Caco-2 (cell line): ENCODE measurements at places on chromosomes 12 and 14.

DNA sequence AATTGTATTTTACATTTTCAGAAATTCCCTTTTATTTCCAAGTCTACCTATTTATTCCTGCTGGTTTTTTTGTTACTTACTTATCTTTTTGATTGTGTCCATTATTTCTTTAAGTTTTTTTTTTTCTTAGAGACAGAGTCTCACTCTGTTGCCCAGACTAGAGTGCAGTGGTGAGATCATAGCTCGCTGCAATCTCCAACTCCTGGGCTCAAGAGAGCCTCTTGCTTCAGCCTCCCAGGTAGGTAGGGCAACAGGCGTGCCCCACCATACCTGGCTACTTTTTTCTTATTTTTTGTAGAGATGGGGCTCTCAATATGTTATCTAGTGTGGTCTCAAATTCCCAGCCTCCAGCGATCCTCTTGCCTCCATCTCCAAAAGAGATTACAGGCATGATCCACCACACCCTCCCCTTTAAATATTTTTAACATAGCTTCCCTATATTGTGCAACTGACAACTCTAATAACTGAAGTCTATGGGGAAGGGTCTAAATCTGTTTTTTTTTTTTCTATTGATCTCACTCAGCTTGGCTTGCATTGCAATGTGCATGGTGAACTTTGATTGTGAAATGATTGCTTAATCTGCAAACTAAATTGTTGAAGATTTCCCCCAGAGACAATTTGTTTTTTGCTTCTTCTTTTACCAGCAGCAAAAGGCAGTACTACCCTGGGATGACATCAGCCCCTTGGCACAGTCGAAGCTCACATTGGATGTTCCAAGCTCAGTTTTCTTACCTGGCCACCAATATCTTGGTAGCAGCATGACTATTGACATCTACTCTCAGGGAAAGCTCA is 25.7 kb upstream of the COCH start:
- no peak for DNase-seq

DNA sequence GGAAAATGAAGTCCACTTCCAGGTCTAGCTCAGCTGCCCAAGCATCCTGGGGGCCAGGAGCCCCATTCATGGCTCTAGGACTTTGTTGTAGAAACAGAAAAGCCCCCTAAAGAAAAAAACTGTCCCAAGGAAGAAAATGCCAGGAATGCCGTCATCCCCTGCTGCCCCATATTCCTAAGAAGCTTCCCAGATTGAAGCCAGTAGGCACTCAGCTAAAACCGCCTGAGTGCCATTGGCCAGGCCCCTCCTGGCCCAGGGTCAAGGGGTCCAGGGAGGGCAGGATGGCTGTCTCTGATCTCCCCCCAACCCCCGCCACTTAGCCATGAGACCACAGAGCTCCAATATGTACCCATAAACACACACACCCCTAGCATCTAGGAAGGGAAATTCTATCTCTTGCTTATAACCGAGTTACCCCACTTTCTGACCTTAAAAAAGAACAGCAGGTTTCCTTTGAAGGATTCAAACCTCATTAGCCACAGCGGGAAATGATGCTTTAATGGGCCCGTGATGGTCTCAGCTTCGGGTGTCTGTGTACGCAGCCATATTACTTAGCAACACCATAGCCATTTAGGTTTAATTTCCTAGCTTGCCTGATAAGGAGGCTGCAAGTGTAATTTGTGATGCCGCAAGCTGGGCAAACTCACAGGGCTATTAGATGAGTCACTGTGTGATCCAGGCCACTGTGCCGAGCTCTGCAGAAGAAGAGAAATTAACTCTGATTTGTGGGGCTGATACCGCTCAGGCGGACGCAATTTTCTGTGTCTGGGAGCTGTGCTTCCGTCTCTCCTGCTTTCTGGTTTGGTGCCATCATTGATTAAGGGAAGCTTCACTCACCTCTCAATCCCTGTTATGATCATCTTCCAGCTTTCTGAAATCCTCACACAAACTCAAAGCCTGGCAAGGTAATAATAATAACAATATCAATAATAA is 84.2 kb downstream of the GCH1 start:
- no peak for DNase-seq

- DNase-seq: no peak
Observed at GRCh38 chr12:78886719-78887407, 22.3 kb downstream of the SYT1 start.

- no peak for DNase-seq
Observed at GRCh38 chr14:72883961-72884360, 9.9 kb downstream of the DPF3 start.

DNA sequence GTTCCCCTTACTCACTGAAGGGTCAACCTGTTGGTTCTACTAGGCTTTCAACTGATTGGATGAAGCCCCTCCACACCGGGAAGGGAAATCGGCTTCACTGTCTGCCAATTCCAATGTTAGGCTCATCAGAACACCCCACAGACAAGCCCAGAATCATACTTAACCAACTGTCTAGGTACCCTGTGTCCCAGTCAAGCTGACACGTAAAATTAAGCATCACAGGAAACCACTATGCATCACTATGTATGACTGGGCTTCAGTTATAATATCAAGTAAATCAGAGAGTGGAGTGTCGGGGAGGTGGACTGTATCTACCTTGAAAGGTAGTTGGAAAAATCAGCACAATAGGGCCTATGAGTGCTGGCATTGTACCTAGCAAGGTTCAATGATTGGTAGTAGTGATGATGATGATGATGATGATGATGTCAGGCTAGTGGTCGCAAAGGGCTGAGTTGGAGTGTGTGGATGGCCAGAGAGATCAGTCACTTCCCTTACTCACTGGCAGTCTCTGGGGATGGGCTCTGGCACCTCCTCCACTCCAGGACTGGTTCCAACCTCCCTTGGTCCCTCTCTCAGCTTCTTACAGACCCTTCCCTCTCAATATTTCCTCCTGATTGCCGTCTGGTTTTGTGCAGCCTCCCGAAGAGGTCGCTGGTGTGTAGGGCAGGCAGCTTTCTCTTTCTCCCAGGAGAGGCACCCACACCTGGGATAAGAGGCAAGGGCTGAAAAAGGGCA is 3.3 kb upstream of the ATG101 start:
- DNase-seq: peak; percentile 31

DNA sequence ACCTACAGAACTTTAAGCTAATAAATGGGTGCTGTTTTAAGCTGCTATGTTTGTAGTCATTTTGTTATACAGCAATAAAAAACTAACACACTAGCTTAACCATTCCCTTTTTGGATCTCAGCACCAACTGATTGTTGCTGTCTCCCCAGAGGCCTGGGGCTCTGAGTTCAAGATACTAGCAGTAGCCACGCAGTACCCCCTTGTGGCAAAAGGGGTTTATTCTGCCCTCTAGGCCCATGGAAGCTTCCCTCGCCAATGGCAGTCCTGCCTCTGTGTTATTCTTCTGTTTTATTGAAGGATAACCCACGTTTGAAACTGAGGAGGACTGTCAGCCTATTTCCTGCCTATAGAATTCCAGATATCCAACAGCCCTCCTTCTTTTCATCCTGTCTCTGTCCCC is 455.3 kb upstream of the ATP2B1 start:
- no peak for DNase-seq

- no peak for DNase-seq
Observed at GRCh38 chr12:121120989-121121755, 11.5 kb upstream of the P2RX7 start.

DNA sequence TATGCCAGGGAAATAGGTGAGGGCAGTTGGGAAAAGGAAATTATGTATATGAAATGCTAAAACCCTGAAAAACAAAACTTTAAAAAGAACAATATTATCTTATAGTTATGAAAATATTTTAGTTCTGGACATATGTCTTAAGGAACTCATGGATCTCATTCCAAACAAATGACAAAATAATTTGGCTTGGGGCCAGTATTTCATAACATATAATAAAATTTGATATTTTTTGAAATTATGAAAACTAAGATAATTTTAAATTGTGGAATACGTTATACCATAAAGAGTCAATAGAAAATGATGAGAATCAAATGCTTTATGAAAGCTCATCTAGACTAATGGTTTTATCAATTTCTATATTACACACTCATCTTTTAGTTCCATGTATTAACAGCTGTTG is 173.8 kb upstream of the DCN start:
- DNase-seq: no peak

- DNase-seq: no peak
Observed at GRCh38 chr14:50844391-50844790, 13.4 kb upstream of the NIN start.

- no peak for DNase-seq
Observed at GRCh38 chr12:25695574-25695973, 142.5 kb upstream of the LMNTD1 start.
